ENCODE measurements at places on chromosomes 11 and 22.

DNA sequence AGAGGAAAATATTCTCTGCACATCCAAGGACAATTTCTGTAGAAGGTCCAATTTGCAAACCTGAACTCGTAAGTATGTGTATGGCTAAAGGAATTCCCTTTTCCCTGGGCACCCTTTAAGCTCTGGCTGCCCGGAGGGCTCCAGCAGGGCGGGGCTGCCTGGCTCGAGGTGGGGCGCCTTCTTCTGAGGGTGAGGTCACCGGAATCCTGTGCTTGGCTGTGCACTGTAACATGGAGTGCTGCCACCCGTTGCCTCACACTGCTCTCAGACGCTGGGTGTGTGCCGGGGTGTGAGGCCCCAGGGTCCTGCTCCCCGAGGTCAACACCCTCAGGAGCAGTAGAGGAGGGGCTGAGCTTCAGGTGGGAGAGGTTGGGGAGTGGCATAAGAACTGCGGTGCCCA is 61.5 kb downstream of the SYN3 start:
- DNase-seq: no peak

GRCh38 chr11:69881467-69882269 is 62.5 kb upstream of the FGF3 start:
- DNase-seq: no peak

GRCh38 chr22:49398646-49399045 is 429.0 kb downstream of the BRD1 start:
- no peak for DNase-seq

- DNase-seq: no peak
These were observed 28.5 kb downstream of the AMPD3 start for GRCh38 chr11:10483584-10483983.

- no peak for DNase-seq
These were observed 513.0 kb downstream of the SOX6 start for GRCh38 chr11:15843309-15843872.

GRCh38 chr11:86205421-86206336 is 38.9 kb upstream of the EED start:
- no peak for DNase-seq

DNA sequence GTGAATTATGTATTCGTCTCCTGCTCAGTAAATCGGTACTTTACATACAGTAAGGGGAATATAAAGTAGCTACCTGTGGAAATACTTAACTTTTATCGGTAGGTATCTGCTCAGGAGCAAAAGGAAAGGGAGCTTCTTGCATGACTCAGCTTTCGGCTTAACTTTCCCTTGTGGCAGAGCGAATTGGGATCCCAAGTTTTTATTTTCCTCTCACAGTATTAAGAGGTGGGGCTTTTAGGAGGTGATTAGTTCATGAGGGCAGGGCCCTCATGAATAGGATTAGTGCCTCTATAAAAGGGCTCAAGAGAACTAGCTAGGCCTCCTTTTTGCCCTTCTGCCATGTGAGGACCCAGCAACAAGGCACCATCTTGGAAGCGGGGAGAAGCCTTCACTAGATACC is 18.7 kb downstream of the RCN1 start:
- DNase-seq: no peak

DNA sequence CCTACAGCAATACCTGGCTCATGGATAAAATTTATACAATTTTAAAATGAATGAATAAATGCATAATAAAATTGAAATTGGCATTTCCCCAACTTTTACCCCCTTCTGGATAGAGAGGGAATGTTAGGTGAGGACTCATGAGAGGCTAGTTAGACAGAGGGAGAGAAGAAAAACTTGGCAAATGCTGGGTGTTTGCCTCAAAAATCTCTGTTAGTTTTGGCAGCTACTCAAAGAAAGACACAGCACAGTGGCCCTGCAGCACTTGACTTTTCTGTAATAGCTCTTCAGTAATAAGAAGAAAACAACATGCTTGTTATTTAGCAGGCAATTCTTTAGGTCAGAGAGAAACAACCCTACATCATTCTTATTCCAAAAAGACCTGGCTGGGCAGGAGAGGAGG is 20.7 kb upstream of the IZUMO1R start:
- no peak for DNase-seq

- no peak for DNase-seq
These were observed 57.7 kb upstream of the ISX start for GRCh38 chr22:35008213-35008612.

DNA sequence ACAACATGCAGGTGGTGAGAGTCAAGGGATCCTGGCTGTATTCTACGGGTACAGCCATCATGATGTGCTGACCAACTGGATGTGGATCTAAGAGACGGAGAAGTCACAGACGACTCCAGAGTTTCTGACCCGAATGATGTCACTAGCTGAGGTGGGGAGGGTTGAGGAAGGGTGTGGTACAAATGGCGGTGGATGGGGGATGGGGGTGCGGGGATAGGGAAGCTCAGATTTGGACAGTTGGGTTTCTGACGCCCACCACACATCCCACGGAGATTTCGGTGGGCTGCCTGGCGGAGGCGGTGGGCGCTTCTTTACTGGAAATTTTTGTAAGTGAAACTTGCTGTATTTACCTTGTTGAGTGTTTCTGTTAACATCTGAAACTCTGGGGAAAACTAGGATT is 126.7 kb downstream of the OSBP2 start:
- DNase-seq: no peak

GRCh38 chr22:41178425-41178975 is 26.6 kb upstream of the L3MBTL2 start:
- DNase-seq: no peak

- no peak for DNase-seq
These were observed 2.9 kb upstream of the GGT5 start for GRCh38 chr22:24247564-24248344.

- no peak for DNase-seq
These were observed 53.1 kb upstream of the TSPAN18 start for GRCh38 chr11:44673688-44674087.

GRCh38 chr11:120713296-120713695 is 201.7 kb downstream of the GRIK4 start:
- DNase-seq: no peak

DNA sequence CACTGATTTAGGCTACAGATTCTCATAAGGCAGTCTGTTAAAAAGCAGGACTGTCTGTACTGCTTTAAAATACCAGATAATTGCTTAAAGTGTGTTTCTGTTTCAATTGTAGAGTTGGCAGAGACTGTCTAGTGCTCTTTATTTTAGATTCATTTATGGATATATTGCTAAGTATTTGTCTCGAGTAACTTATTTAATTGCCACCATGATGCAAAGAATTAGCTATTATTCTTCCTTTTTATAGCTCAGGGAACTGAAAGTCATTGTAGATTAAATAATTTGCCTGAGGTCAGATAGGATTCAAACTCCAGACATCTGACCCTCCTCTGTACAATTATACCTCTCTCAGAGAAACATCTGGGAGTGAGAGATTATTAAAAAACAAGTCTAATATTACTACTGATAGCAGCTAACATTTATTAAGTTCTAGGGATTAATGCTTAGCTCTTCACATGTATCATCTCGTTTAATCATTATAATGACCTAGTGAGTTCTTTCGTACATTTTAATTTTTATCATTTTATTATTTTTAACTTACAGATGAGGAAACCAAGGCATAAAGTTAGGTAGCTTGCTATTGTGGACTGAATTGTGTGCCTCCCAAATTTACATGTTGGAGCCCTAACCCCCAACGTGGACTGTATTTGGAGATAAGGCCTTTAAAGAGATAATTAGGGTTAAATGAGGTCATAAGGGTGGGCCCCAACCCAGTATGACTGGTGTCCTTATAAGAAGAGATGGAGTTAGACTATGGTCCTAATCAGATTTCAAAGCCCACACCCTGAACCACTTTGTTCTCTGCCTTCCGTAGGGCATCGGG is 19.7 kb upstream of the RAG2 start:
- no peak for DNase-seq

DNA sequence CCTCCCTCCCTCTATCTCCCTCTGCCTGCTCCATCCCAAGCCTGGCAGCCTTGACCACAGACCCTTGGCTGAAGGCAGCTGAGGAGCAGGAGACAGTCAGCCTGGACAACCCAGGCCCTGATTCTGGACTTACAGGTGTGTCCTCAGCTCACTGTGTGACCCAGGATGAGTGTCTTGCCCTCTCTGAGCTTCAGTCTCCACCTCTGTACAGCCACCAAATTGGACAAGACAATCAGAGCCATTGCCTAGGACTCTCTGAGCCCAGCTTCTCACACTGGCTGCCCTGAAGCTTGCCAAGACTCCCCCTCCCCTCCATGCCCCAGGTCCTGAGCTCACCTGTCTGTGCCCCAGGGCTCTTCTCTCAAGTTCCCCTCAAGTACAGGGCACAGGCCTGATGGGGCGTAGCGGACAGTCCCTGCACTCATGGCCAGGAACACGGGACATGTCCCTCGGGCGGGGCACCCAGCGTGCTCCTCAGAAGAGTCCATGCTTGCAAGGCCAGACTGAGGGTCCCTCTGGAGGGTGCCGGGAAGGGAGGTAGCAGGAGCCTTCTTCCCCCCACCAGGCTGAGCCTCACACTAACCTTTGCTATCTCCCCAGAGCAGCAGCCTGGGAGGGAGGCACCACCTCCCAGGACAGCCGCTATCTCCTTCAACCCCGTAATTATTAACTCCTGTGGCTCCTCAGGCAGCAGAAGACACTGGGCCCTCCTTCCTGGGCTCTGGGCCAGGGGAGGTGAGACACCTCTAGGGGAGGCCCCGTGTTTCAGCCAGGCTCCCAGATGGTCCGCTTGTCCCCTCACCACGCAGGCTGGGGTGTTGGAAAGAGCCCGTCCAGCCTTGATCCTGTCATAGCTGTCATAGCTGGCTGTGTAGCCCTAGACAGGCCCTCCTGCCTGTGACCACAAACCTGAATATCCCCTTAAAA is 2.6 kb upstream of the RAB3IL1 start:
- DNase-seq: no peak

- DNase-seq: peak; percentile 60
These were observed 46.4 kb downstream of the MORC2 start for GRCh38 chr22:30922151-30922611.

Measured in activated CD8-positive, alpha-beta memory T cell treated with anti-CD3 and anti-CD28 coated beads for 1 hour (primary cell).